ENCODE measurements at places on chromosomes 1 and 21.

- DNase-seq, result peak; percentile 59
These were observed 36.5 kb downstream of the EVA1C start for GRCh38 chr21:32448803-32449594.

GRCh38 chr1:23343221-23344110 lies 618 bp downstream of the HNRNPR start:
- DNase-seq, result peak; percentile 46

DNA sequence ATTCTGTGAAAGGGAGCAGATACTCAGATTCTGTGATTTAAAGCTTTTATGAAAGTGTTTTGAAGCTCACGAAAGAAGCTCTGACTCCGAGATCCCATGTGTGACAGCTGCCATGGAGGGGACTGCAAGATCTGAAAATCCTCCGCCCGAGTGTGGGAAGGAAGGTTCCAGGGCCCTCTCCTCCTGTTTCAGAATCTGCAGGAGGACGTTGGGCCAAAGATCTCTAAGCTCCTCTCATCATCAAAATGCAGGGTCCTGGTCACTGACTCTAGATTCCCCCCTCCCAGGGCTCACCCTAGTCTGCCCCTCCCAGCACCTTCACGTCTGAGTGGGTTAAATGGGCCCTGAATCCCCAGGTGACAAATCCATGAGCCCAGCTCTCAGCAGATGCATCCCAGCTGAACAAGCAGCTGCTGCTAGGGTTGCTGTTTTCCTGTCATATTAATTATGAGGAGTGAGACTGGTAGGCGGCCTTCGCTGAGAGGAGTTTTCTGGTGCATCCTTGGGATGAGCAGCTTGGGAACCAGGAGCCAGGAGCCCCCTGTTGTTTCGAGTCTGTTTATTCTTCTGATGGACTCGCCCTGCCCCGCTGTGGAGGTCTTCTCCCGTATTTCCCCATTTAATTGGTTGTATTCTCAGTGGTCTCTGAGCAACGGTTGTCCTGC lies 402.0 kb downstream of the MATN1 start:
- no peak for DNase-seq

GRCh38 chr1:93631626-93632365 lies 49.8 kb downstream of the BCAR3 start:
- DNase-seq, result no peak

GRCh38 chr1:32014199-32014947 lies 705 bp downstream of the KHDRBS1 start:
- DNase-seq, result peak; percentile 55

GRCh38 chr1:21604208-21604957 lies 64.8 kb downstream of the RAP1GAP start:
- DNase-seq, result peak; percentile 31

- DNase-seq, result no peak
These were observed 26.4 kb upstream of the PLA2G4A start for GRCh38 chr1:186802388-186802787.

DNA sequence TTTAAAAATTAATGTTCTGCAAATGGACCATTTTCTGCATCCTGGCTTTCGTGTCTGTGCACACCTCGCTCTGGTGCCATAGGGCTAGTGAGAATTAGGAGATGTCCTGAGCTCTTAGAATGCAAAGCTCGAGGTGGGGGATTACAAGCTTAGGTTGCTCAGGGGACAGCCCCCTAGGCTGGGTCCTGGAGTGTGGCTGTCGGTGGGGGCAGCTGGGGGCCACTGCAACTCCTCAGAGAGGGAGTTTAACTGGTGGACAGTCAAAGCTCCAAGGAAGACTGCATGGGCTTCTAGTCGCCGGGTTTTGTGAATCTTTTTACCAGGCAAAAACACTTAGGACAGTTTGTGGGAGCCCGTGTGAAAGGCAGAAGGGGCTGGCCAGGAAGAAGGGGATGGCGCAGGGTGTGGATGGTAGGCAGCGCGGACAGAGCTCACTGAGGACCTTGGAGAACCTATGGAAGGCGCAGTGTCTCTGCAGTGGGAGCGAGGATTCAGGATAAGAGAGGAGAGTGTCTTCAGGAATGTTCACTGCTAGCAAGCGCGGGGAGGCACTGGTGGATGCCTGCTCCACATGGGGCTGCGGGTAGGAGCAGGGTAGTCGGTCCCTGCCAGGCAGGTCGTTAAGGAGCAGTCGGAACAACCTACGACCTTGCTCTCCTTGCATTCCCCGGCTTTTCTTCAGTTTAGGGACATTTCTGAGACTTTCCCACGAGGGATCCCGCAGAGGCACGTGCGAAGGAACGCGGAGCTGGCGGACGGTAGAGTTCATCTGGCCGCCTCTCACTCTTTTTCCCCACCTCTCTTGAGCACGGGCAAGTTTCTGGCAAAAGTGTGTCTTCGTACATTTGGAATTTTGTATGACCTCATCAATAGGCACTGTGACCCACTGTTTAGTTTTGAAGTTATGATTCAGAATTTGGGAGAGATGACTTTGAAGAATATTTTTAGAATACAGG lies 12.9 kb upstream of the KCNE1 start:
- DNase-seq, result peak; percentile 83

GRCh38 chr1:197921235-197922069 lies 4.3 kb downstream of the LHX9 start:
- DNase-seq, result no peak

DNA sequence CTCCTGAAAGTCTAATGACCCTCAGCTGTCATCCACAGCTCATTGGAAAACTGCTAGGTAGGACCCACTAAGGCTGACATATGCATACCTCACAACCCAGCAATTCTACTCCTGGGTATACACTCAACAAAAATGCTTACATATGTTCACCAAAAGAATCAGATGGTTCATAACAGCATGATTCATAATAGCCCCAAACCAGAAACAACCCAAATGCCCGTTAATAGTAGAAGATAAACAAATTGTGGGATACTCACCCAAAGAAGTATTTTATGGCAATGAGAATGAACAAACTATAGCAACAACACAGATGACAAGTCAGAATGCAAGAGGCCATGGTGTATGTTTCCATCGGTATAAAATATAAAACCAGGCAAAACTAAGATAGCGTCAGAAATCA lies 124.6 kb downstream of the HLCS start:
- DNase-seq, result no peak

DNA sequence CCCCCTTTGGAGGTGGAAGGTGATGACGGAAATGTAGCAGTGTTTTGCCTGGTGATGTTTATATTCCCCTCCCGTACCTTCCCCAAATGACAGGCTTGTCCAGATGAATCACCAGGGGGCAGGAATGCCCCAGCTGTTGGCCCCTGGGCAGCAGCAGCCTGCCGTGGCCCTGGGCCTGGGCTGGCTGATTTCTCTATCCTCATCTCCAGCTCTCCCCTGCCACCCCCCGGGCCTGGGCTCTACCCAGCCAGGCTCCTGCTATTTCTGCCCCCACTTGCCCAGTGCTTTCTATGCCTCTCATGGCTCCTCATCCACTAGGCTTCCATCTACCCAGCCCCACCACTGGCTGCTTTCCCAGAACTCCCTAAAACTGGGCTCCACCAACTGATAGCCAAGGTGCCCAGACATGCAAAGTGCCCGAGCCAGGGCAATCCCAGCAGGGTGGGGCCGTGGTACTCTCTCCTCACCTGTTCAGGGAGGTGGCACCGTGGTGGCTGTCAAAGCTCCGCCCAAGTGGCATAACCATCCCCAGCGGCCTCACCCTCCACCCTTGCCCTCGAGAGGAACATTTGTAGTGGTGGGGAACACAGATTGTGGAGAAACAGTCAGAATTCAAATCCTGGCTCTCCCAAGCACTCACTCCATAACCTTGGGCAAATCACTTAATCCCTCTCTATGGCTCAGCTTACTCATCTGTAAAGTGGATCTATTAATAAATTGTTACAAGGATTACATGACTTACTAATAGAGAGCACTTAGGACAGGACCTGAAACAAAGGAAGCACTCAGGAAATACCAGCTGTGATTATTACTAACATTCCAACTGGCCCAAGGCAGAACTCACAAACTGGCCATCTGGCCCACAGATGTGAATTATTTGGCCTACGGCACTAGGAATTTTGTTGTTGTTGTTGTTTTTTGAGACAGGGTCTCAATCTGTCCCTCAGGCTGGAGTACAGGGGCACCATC lies 12.8 kb upstream of the ECE1 start:
- DNase-seq, result peak; percentile 81

GRCh38 chr1:77718181-77718580 lies 35.7 kb upstream of the ZZZ3 start:
- DNase-seq, result no peak

DNA sequence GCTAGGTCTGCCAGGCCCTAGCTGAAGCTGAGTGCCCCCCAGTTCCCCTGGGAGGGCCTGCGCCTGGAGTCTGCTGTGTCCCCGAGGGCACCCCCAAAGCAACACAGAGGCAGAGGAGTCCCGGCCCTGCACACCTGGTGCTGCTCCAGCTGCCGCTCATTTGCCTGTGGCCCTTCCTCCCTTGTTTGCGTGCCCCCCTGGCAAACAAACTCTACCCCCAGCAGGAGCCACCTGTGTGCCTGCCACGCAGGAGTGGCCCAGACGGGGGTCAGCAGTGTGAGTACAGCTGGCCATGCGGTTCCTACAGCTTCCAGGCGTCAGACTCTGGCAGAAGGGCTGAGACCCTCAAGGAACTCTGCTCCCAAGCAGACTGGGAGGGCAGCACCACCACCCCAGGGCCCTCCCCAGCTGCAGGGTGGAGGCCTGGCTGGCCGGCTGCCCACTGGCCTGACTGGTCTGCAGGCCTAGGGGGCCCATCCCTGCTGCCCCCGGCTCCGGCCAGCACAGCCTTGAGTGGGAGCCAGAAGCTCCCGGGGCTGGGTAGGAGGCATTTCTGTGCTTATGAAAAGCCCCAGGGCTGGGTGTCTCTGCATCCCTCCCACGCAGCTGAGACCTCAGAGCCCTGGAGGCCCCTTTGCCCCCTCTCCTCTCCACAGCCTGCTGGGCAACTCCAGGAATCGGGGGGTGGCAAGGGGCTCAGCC lies 563 bp upstream of the TAS1R3 start:
- DNase-seq, result no peak

GRCh38 chr1:116002781-116003420 lies 26.6 kb downstream of the SLC22A15 start:
- no peak for DNase-seq

- peak; percentile 12 for DNase-seq
These were observed 18.3 kb upstream of the EPB41 start for GRCh38 chr1:28895896-28896608.

DNA sequence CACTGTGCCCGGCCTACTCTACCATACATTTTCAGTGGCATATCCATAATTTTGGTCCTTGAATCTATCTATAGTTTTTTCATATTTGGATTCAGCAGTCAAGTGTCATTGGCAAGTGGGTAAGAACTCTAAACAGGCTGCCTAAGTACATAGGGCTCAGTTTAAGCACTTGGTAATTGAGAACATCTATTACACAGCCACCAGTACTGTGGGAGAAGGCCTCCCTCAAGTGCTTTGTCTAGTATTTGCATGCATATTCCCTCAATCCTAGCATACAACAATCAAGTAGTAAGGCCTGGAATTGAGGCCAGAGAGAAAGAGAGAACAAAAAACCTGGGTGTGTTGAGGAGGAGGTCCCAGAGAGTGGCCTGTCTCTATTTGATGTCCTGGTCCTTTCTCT lies 325.2 kb downstream of the USP25 start:
- no peak for DNase-seq

GRCh38 chr1:225881959-225882693 lies at the start of gene TMEM63A:
Gene TMEM63A (minus strand): TSS chr1:225882380. CDS start chr1:225877580, 4,800 bp downstream.
- peak; percentile 85 for DNase-seq

GRCh38 chr1:112358061-112358770 lies 37.8 kb upstream of the CTTNBP2NL start:
- peak; percentile 41 for DNase-seq

- DNase-seq, result peak; percentile 47
These were observed 102.6 kb downstream of the TPR start for GRCh38 chr1:186272486-186272885.

GRCh38 chr1:37174341-37174740 lies 140.0 kb upstream of the GRIK3 start:
- DNase-seq, result no peak

GRCh38 chr1:225654688-225655508 lies 2.0 kb upstream of the ENAH start:
- DNase-seq, result no peak

DNA sequence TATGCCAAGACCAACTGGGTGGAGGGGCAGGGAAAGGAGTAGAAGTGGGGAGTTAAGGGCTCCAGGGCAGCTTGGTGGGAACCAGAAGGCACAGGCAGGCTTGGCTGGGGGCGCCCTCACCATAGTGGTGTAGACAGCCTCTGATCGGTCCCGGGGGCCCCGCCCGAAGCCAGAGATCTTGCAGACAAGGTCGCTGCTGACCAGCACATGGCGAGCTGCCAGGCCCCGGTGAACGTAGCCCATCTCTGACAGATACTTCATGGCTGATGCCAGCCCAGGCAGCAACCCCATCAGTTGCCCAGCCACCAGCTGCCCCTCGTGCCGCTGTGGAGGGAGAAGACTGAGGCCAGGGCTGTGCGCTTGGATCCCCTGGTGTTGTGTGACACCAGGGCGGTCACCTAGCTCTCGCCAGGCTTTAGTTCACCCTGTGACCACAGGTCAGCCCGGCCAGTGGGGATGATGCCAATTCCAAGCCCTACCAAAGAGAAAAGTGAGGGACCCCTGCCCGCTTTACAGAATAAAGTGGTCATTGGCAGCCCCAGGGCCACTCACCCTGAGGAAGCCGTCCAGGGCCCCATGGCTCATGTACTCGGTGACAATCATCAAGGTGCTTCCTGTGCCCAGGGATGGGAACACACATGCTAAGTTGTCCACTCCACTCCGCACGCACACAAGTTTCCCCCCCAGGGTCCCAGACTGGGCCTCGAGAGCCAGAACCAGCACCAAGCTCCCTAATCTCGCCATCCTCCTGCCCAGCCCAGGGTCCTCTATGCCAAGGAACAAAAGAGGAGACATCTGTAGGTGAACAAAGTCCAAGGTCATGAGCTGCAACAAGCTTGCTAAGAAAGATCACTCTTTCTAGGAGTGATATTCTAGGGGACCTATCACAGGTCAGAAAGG lies 28.2 kb downstream of the CDCA8 start:
- DNase-seq, result no peak

DNA sequence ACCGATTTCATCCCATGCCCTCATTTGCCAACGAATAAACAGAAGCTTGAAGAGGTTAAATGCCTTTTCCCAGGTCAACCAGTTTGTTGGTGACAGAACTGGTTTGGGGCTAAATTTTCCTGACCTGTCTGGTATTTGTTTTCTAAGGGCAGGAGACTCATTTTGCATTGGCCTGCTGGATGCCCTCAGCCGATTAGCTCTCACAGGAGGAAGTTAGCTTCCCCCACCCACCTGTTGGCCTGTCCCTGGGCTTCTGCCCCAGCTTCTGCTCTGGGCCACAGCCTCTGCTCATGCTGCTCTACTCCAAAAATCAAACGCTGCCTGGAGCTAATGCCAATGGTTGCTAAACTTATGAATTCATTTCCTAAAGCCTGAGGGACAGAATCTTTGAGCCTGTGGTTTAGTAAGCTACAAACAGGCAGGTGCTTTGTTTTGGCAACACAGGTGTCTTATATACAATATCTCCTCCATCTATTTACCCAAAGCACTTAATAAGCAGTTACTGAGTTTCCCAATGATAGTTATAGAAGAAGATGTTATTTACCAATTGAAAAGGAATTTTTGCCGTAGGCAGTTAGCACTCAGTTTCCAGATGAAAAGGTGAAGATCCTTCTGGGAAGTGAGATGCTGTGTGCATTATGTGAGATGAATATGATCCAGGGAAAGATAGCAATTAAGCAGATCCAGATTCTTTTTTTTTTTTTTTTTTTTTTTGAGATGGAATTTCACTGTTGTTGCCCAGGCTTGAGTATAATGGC lies 82.3 kb downstream of the TM2D1 start:
- no peak for DNase-seq
